ENCODE measurements at places on chromosomes 4 and X.

DNA sequence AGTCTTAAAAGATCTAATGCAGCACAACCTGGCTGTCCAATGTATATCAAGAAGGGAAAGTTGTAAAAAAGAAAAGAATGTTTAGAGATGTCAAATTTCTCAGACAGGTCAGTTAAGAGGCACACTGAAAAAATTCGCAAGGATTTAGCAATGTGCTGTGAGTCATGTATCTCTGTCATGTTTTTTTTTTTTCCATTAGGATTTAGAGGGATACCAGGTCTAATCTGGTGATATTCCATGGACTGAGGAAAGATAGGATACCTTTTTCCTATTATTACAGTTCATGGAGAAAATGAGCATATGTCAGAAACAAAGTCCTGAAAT, 815.4 kb upstream of the PCDH10 start:
- DNase-seq, result no peak

DNA sequence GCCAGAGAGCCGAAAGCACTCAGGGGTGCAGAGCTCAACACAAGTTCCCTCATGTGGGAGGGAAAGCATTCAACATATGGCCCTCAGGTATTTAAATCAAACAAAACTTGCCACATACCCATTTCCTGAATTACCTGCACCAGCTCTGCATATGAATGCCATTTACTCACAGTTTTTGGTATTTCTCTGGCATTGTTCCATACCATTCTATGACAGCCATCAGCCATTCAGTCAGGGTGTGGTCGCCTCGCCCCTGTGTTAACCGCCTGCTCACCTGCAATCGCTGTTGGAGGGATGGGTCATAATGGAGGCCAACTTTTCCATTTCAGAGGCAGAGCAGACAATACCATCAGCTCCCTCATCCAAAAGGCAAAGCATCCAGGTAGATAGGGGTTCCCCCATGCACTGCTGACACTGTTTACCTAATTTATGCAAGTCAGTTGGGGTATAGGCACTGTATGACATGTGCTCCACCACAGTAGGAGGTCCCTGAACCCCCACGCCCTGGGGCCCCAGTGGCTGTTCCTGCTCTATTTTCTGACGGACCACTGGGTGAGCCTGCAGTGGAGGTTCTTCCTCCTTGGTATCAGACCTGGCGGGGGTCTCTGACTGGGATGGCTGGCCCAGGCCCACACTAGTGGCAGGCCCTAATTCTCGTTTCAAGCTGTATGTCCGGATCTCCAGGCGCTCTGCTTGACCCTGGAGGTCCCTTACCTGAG, 227.1 kb downstream of the ADGRL3 start:
- no peak for DNase-seq

DNA sequence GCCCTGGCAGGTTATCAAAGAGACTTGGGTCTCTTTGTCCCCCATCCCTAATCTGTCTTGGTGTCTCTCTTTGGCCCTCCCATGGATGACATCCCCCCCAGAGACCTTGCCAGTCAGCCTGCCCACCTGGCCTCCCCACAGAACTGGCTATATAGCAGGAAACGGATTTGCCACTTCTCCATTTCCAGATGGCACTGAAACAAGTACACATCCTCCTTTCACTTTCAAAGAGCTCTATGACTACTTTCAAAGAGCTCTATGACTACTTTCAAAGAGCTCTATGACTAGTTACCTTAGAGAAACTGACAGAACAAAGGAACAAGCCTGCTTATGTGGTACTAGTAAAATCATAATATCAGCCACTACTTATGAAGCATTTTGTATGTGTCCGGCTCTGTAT, 175.3 kb downstream of the MAML3 start:
- DNase-seq, result peak; percentile 64

DNA sequence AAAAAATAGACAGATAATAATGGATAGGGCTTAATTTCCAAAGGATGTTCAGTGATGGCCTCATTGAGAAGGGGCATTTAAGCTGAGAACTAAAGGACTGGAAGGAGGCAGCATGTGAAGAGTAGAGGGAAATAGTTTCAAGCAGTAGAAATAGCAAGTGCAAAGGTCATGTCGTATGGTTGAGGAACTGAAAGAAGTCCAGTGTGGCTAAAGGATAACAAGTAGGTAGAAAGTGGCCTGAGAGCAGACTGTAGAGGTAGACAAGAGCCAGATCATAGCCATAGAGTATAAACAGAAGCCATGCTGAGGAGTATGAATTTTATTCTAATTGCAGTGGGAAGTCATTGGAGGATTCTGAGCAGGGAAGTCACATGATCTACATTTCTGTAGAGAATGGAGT, 72.3 kb downstream of the GRIA3 start:
- no peak for DNase-seq

DNA sequence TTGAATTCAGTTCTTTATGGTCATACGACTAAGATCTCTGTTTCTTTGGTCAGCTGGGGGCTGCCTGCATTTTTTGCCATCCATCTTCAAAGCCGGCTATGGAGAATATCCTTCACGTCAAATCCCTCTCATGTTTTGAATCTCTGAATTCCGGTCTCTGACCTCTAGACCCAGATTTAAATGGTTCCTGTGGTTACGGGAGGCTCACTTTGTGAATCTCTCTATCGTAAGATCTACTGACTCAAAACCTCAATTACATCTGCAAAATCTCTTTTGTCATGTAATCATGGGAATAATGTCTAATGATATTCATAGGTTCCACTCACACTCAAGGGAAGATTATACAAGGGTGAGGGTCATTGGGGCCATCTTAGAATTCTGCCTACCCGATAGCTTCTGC, 5.7 kb upstream of the MPC1L start:
- no peak for DNase-seq
